ENCODE measurements at places on chromosomes 12 and 14.

- no peak for DNase-seq
These were observed 103.0 kb upstream of the SFSWAP start for GRCh38 chr12:131607658-131608447.

- DNase-seq = peak; percentile 63
These were observed 350.5 kb upstream of the TMTC1 start for GRCh38 chr12:30134229-30134628.

DNA sequence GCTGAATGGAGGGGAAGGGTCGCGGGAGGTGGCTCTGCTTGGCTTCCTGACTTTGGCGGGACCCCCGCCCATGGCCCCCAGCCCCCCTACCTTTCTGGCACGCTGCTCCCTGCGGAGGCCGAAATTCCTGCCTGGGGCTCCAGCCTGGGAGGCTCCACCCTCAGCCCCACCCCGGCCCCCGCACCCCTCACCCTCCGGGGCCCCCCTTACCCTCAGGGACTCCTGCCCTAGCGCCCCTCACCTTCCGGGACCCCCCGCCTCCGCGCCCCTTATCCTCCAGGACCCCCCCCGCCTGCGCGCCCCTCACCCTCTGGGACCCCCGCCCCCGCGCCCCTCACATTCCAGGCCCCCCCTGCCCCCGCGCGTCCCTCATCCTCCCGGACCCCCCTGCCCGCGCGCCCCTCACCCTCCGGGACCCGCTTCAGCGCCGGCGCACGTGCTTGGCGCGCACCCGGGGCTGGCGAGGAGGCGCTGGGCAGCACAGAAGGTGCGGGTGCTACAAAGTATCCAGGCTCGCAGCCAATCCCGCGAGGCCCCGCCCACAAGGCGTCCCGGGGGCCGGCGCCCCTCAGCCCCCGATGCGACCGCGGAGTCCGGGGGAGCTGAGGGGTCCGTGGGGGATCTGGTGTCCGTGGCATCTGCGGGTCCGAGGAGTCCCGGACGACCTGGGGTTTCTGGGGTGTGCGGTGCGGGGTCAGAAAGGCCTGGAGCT lies at the start of gene ANHX:
Gene ANHX (minus strand): TSS at position 477 of the 712 bp plus-strand sequence. CDS start 1,521 bp downstream, outside the sequence.
- no peak for DNase-seq

GRCh38 chr12:49230805-49231194 lies 34.1 kb upstream of the TUBA1C start:
- DNase-seq = no peak

GRCh38 chr12:26195641-26196420 lies 458 bp downstream of the SSPN start:
- DNase-seq = no peak

GRCh38 chr12:18895946-18896345 lies 158.0 kb downstream of the CAPZA3 start:
- no peak for DNase-seq

GRCh38 chr14:94394581-94395207 lies 6.3 kb upstream of the SERPINA1 start:
- DNase-seq = peak; percentile 88

DNA sequence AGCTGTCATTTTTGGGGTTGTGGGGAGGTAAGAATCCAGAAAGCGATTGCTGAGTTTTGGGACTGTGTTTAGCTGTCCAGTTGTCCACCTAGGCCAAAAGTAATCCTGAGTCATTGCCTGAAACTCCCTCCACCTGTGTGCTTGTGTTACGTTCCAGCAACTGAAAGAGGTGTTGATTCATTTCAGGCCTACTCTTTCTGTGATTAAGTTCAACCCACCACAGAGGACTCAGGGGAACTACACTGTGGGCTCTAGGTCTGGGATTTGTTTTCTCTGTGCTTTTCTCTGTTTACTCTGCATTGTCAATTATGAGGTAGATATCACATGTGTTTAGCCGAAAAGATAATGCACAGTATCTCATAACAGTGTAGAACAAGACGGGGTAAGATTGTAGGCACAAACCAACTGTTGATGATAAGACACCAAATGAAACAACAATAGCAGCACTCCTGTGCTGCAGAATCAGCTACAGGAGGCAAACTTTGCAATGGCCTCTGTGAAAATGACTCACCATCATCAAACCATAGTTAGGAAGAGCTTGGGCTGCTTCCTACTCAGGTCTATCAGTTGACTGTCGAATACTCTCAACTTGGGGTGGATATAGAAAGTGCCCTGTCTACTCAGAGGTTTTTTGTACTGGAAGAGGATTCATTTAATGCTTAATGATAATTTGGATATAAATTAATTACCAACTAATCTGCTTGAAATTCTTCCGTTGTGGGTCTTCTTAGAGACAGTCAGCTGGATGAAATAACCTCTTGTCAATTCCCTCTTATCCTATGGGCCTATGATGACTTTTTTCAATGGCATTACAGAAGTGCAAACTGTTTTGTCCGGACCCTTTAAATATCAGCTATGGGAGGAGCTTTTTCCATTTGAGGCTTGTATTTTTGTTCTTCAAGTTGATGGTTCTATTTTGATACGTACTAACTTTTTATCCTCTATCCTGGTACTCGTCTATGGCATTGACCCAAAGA lies 385.9 kb downstream of the BMP4 start:
- DNase-seq = no peak

DNA sequence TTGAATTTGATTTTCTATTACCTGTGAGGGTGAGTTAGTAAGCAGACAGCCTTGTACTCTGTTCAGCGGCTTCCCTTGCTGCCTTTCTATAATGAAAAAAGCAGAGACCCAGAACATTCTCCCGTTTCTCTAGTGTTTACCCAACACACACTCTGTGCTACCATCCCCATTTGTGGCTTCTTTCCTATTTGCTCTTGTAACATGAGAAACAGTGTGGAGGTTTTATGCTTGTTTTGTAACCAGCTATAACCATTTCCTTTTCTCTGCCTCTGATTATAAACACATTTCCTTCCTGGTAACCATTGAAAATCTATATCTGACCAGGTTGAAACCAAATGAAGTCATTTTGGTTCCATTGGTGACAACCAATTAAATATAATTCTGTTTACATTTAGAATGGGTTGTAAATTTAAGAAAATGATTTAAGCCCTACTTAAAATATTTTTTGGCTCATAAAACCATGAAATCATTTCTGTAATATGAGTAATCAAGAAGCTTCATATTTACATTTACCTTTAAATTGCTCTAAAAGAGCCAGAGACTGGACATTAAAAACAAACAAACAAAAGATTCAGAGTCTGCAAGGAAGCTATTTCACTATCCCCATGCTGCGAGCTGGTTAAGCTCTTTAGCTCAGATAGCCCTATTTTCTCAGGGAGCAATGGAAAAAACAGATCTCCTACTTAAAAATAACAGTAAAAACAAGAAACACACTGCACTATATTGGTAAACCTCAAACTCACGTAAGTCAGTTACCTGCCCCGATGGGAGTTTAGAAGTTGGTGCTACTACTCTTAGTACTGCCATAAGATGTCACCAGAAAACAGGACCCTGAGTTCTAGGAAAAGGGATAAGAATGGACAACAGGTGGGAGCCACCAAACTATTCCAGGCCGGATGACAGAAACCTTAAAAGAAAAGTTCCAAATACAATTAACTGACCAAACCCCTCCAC lies 206.5 kb upstream of the EEA1 start:
- peak; percentile 42 for DNase-seq

- DNase-seq = peak; percentile 61
These were observed 63.3 kb downstream of the DUSP6 start for GRCh38 chr12:89288959-89289358.

- no peak for DNase-seq
These were observed 91.9 kb downstream of the SLC24A4 start for GRCh38 chr14:92414690-92415445.

DNA sequence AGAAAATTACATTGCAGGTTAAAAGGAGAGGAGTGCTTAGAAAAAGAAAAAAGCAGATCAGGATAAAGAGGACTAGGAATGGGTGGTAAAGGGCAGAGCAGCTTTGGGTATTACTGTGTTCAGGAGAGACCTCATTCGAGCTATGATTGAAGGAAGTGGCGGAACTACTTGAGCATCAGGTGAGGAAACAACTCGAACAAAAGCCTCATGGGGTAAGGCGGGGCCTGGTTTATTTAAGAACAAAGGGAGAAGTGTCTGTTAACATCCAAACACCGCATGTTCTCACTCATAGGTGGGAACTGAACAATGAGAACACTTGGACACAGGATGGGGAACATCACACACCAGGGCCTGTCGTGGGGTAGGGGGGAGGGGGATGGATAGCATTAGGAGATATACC lies 444.6 kb upstream of the CCDC196 start:
- no peak for DNase-seq

GRCh38 chr12:115042341-115042740 lies 358.4 kb upstream of the TBX3 start:
- DNase-seq = no peak

- no peak for DNase-seq
These were observed 304.2 kb downstream of the DPF3 start for GRCh38 chr14:72589652-72590051.

Data from MCF 10A (cell line).